ENCODE measurements at places on chromosomes 6 and 20.

GRCh38 chr6:75693534-75693933 lies 55.5 kb upstream of the MYO6 start:
- DNase-seq, result no peak

DNA sequence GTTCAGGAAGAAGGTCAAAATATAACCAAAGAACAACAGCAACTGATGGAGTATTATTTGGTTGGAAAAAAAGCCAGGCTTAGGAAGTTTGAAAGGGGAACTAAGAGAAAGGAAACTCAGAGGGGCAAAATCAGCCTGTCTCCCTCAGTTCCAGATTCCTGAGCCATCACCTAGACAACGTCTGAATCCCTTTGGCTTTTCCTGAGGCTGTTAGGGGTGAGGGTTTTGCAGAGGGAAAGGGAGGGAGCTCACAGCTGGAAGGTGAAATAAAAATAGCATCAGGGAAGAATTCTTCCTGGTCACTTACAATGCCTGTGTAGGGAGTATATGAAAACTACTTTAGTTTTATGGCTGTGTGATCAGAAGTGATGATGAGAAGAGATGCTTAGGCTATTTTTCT lies 100.5 kb downstream of the SOBP start:
- DNase-seq, result no peak

GRCh38 chr6:112502351-112503090 lies 155.4 kb downstream of the RFPL4B start:
- DNase-seq, result no peak

- DNase-seq, result no peak
Observed at GRCh38 chr6:137799950-137800568, 67.0 kb upstream of the TNFAIP3 start.

DNA sequence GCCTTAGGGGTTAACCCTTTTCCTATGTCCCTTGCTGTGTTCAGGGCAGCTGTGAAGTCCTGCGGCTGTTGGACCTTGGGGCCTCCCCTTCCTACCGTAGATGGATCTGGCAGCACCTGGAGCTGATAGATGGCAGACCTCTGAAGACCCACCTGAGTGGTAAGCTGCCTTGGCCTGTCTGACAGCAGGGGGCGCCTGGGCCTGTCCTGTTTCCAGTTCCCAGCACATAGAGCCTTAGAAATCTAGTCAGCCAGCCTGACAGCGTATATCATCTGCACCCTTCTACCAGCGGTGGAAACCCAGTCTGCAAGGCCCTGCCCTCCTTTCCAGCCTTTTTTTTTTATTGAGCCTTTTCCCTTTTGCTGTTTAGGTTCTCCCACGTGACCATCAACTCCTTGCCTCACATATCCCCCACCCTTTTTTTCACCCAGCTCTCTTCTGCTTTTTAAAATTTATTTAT lies 26.6 kb downstream of the CNBD2 start:
- DNase-seq, result peak; percentile 87

DNA sequence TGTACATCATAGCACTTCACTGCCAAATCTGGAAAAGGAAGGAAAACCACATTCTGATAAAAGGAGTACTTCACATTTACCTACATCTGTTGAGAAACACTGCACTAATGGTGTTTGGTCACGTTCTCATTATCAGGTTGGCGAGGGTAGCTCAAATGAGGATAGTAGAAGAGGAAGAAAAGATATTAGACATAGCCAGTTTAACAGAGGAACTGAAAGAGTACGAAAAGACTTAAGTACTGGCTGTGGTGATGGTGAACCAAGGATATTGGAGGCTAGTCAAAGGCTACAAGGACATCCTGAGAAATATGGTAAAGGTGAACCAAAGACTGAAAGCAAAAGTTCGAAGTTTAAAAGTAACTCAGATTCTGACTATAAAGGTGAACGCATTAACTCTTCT lies 32.0 kb upstream of the GJA10 start:
- DNase-seq, result no peak

DNA sequence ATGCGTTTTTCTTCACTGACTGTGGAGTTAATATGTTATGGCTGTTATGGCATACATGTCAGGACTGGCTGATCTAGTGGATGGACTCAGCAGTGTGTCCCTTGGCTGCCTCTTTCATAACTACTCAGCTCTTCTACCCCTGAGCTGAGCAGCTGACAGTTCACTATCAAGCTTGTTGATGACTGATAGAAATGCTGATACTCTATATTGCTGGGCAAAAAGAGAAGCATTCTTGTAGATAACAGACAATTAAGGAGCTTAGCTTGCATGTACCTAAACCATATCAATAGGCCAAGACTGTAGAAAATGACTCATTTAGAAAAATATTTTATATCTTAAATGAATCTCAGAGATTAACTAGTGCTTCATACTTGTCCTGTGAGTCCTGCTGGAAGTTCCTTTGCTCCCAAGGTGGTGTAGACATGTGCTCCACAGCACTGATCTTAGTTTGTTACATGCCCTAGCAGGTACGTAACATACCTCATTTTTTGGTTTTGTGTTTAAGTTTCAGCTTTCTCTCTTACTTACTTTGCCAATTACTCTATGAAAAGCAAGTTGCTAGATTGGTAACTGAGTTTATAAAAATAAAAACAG lies 236.9 kb downstream of the GMDS start:
- DNase-seq, result no peak

GRCh38 chr6:118280210-118280609 lies 267.9 kb upstream of the PLN start:
- no peak for DNase-seq

GRCh38 chr6:138215093-138215782 lies 3.1 kb downstream of the PBOV1 start:
- DNase-seq, result no peak

GRCh38 chr6:35510916-35511561 lies 1.7 kb downstream of the TULP1 start:
- DNase-seq, result no peak

DNA sequence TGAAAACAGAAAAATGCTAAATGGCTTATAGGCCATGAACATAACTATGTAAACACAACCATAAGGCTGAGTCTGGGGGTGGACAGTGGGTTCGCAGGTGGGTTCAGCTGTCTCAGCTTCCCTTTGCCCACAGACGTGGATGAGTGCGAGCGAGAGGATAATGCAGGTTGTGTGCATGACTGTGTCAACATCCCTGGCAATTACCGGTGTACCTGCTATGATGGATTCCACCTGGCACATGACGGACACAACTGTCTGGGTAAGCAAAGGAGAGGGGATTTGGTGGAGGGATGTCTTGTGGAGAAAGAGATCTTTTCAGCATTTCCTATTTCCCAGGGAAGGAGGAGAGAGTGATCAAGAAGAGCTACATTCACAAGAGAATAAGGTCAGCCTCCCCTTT lies 14.7 kb downstream of the SCUBE3 start:
- DNase-seq, result no peak

DNA sequence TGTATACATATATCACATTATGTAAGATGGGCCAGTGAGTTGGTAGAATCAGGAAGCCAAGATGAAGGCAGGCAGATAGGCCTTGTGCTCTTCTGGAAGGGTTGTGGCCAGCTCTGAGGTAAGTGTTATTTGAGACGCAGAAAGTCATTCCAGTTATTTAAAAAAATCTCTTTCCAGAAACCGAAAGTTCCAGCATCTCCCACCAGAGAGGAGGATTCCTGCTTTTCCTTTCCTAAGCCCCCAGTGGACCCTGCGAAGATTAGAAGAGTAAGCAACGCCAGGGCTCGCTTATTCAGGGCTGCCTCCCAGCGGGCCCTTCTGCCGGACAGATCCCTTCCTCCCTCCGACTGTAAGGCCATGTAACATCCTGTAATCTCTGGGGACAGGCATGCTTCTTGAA lies 20.4 kb downstream of the ARMC2 start:
- DNase-seq, result no peak

DNA sequence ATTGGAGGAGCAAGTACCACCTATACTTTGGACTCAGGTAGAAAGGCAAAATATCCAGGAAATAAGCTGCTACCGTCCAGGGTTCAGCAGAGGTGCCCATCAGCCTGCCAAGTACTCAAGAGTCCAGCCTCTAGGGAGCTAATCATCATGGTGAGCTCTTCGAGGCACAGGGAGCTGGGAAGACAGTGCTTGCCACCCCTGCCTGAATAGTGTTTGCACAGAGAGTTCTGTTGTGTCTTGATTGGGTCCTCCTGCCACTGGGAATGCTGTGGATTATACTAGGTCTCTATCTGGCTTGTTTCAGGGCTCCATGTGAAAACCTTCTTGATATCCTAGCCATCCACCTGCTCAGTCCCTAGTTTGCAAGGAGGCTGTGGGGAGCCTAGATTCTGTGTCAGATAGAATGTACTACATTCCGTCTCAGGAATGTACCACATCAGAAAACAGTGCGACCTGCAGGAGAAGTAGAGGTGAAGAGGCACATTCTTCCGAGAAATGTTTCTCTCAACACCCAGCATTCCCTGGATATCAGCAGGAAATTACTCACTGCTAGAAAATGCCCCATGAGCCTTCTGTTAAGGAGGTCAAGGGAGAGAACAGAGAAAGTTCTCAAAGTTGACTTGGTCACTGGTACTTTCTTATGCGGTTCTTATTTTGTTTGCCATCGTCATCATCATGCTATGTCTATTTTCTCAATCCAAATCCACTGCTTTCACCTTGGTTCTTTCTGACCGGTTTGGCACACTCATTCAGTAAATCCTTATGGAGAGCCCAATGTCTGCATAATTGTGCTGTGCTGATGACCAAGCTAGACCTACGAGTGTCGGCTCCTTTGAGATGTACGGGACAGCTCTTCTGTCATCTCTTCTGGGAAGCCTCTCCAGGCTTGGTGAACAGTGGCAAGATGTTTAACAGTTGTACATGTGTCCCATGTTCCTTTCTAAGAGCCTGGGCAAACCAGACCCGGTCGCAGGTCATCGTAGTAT lies 30.7 kb downstream of the PTPN1 start:
- DNase-seq, result no peak

GRCh38 chr6:47512872-47513271 lies 35.3 kb downstream of the CD2AP start:
- DNase-seq, result no peak

DNA sequence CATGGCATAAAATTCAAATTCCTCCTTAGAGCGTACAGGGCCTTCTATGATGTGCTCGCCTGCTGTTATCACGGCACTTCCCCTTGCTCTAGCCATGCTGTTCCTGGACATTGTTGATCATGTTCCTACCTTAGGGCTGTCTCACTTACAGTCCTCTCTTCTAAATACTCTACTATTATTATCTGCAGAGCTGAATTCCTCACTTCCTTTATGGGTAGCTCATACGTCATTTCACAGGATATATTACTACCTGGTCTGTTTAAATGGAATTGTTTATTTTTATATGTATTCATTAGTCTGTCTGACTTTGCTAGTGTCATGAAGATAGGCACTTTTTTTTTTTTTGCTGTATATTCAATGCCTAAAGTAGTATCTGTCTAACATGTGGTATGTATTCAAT lies 94.7 kb upstream of the FLRT3 start:
- DNase-seq, result no peak

GRCh38 chr20:62363920-62364851 lies 2.9 kb downstream of the LAMA5 start:
- no peak for DNase-seq

- no peak for DNase-seq
Observed at GRCh38 chr6:163837691-163838431, 423.3 kb downstream of the QKI start.

GRCh38 chr20:40433341-40433861 lies 255.6 kb downstream of the MAFB start:
- DNase-seq, result no peak

DNA sequence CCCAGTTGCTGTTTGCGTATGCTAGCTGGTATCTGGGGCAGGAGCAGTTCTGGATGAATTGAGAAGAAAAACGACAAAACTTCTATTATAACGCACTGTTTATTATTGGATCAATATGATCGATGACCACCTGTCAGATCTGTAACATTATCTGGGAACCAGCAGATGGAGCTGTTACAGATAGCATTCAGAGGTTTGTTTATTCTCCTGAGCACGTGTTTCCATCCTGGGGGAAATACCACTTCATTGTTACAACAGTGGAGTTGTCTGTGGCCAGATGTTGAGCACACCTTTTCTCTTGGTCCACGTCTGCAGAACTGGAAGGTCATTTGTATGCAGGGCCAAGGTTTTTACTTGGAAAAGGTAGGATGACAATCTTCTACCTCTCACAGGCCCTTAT lies 16.0 kb upstream of the NKX2-2 start:
- DNase-seq, result no peak

DNA sequence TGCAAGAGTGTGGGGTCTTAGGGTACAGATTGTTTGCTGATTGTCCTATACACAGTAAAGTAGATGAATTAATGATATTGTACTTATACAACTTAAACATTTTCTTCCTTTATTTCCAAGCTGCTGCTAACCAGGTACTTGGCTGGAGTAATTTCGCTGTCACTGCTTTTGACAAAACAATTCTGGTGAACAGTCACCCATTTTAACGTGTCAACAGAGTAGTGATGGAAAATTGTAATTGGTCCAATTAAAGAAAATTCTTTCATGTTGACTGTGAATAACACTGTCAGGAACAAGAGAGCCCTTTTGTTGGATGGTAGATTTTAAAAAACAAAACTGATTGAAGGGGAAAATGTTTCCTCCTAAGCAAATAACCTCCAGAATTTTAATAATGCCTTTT lies 26.4 kb upstream of the MROH8 start:
- no peak for DNase-seq

DNA sequence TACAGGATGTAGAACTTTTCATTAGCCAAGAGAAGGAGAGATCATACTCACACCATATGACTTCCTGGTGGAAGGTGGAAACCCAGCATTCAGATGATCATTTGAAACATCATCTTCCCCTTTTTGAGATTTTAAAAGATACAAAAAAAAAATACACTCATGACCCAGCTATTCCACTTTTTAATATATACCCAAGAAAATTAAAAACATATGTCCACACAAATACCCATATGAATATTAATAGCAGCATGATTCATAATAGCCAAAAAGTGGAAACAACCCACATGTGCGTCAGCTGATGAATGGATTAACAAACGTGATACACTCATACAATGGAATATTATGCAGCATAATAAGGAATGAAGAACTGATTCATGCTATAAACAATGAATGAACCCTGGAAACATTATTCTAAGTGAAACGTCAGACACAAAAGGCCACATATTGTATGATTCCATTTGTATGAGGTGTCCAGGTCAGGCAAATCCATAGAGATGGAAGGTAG lies 130.0 kb upstream of the SGK1 start:
- no peak for DNase-seq

DNA sequence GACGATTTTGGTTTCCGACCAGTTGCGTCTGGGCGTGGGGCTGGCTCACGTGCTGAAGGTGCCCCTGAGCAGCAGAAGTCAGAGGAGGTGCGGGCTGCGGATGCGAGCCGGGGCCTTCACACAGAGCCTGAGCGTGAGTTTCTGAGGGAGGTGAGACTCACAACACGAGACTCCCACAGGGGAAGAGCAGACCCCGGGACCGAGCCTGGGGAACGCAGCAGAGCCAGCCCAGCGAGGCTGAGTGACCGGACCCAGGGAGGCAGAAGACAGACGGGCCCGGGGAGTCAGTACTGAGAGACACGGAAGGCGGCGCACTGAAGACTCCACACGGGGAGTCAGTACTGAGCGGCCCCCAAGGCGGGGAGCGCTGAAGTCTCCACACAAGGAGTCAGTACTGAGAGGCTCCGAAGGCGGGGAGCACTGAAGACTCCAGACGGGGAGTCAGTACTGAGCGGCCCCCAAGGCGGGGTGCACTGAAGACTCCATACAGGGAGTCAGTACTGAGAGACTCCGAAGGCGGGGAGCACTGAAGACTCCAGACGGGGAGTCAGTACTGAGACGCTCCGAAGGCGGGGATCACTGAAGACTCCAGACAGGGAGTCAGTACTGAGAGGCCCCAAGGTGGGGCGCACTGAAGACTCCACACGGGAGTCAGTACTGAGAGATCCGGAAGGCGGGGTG lies 77.8 kb downstream of the DLL1 start:
- peak; percentile 44 for DNase-seq

All from activated CD8-positive, alpha-beta memory T cell treated with anti-CD3 and anti-CD28 coated beads, Interleukin-2, amount 50 U/mL, for 48 hours (primary cell).